ENCODE measurements at places on chromosomes 3 and 15.

DNA sequence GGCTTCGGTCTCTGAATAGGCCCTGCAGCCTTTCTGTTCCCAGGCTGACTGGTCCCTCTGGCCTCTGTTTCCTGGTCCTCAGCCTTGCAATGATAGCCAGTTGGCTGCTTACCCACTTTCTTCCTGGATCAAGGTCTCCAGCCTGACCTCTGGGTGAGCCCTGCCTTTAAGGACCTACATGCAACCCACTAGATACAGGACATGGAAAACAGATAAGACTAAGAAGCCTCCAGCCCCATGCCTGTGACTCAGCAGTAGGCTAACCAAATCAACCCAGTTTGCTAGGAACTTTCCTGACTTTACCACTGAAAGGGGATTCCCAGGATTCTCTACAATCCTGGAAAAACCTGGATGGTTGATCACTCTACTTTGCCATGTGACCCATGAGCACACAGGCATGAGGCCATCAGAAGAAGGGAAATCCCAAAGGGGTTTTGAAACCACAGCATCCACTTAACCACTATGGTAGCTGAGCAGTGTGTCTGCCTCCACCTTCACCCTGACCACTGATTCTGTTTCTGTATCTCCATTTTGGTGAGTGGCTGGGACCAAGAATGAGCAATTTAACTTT is 188.1 kb downstream of the CHST2 start:
- DNase-seq: no peak

DNA sequence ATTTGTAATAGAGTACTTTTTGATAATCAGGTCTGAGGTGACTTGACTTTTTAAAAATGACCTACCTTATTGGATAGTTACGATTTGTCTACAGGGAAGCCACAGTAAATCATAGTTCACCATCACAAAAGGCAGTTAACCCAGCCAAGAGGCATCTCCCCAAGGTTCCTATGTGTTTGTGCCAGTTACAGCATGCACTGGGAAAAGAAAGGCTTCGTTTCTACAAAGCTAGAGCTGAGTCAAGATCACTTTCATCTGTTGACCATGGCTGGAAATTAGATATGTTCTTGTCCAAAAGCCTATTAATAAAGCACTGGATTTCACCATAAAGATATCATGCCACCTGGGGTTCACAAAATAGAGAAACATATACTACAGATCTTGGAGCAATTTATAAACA is 139.9 kb downstream of the GREM1 start:
- DNase-seq: no peak

DNA sequence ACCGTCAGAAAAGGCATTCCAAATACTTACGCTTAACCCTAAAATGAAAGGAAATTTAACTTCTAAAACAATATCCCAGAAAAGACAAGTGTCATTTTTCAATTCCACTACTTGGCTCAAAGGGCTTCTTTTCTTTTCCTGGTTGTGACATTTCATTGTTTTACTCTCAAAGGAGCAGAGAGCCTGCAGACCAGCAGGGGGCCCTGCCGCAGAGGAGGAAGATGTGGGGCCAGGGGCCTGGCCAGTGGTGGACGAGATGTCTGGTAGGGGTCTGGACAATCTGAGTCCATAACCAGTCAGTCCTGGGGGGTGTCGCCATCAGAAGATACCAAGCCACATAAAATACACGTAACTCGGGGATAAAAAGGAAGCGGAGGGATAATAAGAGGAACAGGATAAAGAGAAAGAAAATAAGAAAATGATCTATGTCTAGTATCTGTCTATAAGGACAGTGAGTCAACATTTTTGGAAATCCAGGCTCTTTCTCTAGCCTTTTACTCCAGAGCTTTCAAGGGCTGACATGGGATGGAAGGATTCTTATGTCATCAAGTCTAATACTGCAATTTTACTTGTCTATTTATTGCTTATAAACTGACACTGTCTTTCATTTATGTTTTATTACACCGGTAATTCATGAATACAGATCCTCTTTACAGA is 54.2 kb upstream of the ARHGEF3 start:
- peak; percentile 11 for DNase-seq

- peak; percentile 50 for DNase-seq
These were observed 326.6 kb downstream of the ARPP21 start for GRCh38 chr3:35965908-35966307.

- DNase-seq: no peak
These were observed 31.1 kb upstream of the INSYN1 start for GRCh38 chr15:73784291-73784690.

DNA sequence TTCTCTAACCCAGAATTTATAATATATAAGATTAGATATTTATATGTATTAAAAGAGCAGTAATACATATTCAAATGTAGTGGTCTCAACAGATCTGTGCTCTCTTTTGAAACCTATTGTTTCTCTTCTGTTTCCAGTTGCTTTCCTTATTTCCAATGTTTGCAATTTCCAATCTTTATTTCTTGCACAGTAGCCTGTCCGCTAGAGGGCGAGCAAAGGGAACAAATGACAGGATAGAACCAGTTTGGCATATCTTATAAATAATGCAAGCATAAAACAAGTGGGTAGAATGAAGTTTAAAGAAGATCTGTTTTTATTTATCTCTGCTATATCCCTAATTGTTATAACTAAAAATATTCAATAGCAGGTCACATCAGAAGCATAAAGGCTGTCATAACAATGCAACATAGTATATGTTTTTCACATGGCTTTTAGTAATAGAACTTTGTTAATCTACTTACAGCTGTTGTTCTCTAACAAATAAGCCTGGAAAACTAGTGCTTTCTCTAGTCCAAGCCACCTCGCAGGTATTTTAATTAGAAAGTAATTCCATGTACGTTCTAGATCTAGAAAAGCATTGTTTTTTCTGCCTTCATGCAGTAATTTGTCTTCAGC is 15.1 kb upstream of the TCAIM start:
- DNase-seq: peak; percentile 58

- DNase-seq: peak; percentile 50
These were observed 12.6 kb upstream of the ADPGK start for GRCh38 chr15:72796210-72796514.

GRCh38 chr3:34015204-34016142 is 217.0 kb downstream of the PDCD6IP start:
- DNase-seq: no peak

- no peak for DNase-seq
These were observed 26.1 kb downstream of the PXK start for GRCh38 chr3:58358808-58359207.

GRCh38 chr3:147407498-147408187 is 1.3 kb upstream of the ZIC4 start:
- no peak for DNase-seq

- DNase-seq: no peak
These were observed 605.0 kb upstream of the CBLB start for GRCh38 chr3:106473576-106474475.

DNA sequence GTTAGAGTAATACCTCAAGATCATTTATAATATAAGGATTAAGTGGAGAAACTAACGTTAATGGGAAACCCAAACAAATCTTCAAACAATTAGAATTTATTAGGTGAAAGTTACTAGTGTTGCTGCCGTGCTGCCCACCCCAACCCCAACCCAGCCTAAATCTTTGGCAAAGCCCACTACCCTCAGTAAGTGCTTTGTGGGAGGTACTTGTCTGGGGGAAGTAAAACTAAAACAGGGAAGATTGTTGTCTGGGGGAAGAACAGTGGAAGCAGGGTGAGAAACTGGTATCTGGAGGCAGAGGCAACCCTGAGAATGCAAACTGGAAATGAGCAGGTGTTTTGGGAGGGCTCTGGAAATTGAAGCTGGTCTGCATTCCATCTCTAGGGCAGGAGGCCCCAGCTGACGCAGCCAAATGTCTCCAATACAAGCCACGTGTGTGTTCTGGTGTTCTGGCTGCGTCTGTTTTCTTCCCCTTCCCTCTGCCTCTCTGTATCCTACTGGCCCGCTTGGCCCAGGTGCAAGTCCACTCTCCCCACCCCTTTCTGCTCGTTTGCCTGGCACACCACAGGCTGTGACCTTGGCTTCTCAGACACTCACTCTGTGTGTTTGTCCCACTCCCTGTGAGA is 32.7 kb downstream of the FEM1B start:
- no peak for DNase-seq

- DNase-seq: peak; percentile 28
These were observed 41.3 kb downstream of the GLDN start for GRCh38 chr15:51382787-51383186.

GRCh38 chr3:88574146-88574545 is 424.4 kb downstream of the C3orf38 start:
- no peak for DNase-seq

- DNase-seq: no peak
These were observed 277.1 kb upstream of the CCDC54 start for GRCh38 chr3:107100137-107100536.

DNA sequence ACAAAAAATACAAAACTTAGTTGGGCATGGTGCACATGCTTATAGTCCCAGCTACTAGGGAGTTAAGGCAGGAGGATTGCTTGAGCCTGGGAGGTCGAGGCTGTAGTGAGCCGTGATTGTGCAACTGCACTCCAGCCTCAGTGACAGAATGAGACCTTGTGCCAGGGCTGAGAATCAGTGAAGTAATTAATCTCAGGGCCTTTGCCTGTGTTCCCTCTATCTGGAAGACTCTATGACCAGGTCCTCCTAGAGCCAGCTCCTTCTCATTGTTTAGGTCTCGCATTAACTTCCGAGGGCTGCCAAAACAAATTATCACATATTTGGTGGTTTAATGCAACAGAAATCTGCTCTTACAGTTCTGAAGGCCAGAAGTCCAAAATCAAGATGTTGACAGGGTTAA is 41.4 kb upstream of the FLNB start:
- no peak for DNase-seq

DNA sequence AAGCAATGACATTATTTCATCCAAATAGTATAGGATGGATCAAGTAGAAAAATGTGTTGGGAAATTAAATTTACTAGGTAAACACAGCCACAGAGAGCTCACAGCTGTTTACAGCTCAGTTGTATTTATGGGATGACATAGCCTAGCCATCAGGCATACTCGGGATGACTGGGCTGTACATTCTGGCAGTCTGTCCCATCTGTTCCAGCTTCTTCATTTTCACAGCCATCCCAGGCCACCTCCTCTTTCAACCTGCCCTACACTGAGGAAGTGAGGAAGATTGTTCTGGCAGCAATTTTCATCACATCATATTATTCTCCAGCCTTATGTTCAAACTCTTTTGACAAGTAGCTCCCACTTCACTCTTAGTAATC is 98.4 kb upstream of the PFN2 start:
- no peak for DNase-seq

- no peak for DNase-seq
These were observed 37.2 kb downstream of the WHAMM start for GRCh38 chr15:82846621-82847020.

GRCh38 chr3:115146032-115146417 is 1.1 kb downstream of the ZBTB20 start:
- peak; percentile 83 for DNase-seq

GRCh38 chr3:126305427-126305826 is 51.8 kb downstream of the KLF15 start:
- no peak for DNase-seq

- DNase-seq: no peak
These were observed 71.2 kb downstream of the TIGIT start for GRCh38 chr3:114364806-114365654.

- no peak for DNase-seq
These were observed 45.0 kb downstream of the PDHB start for GRCh38 chr3:58388550-58389091.

- DNase-seq: peak; percentile 29
These were observed 30.6 kb upstream of the ZSCAN2 start for GRCh38 chr15:84570164-84570735.

GRCh38 chr3:146817704-146818103 is 212.6 kb upstream of the PLSCR5 start:
- DNase-seq: peak; percentile 27

- no peak for DNase-seq
These were observed 36.5 kb downstream of the ATR start for GRCh38 chr3:142542054-142542453.

- no peak for DNase-seq
These were observed 34.6 kb downstream of the GASK1A start for GRCh38 chr3:43013743-43014155.

- DNase-seq: no peak
These were observed 86.7 kb downstream of the EBLN2 start for GRCh38 chr3:73148206-73148605.

DNA sequence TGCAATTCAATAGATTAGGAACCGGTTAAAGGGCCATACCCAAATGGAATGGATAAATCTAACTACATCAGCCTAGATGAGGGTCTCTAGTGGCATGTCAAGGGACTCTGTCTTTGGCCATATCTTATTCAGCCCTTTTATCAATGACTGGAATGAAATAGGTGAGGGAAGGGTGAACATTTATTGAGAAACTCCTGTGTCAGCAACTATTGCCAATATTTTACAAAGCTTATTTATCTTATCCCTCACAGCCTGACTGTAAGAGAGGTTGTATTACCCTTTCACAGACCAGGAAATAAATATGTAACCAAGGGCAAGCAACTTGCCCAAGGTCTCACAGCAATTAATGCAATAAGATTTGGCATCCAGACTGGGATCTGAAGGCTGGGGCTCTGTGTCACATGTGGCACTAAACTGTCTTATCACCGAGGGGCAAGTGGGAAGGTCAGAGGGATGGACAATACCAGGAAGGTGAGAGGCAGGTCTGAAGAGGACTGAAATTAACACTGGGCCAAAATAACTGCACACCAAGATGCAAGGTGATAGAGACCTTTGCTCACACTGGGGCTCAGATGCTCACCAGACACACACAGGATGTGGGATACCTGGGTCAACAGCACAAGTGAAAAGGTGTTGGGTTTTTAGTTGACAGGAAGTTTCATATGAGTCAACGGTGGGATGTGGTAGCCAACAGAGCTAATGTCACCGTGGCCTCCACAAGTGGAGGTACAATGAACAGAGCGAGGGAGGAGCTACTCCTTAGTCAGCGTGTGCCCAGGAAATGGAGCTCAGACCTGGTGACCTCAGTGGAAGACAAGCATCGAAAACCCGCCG is 261.3 kb downstream of the RPLP1 start:
- peak; percentile 99 for DNase-seq

DNA sequence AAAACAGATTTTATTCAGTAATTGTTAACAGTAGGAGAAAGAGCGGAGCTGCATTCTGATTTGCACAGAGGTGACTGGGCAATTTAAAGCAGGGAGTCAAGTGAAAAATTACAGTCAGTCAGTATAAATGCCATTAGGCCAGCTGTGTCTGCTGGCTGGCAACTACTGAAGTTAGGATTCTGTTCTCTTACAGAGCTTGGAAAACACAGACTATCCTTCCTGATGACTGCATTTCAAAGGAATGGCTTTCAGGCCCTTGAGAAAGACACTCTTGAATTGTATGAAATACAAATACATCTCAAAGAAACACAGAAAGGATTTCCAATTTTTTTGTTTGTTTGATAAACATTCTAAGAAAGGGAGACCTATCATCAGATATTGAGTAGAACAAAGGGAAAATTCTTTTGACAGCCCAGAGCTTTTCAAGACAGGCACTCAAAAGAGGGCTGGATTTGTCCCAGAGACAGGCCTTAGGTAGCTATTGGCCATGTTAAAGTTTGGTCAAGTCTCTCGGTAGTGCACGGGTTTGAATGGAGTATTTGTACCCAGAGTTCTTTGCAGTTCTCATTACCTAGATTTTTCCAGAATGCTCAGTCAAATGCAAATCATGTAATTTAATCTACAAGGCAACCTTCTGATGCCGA is 551.2 kb upstream of the CCDC54 start:
- no peak for DNase-seq
